Stimulated activated CD4-positive, alpha-beta T cell treated with anti-CD3 and anti-CD28 coated beads, TNF-alpha, amount 100 ng/mL, for 4 hours (primary cell): ENCODE measurements at places on chromosomes 11 and 22.

DNA sequence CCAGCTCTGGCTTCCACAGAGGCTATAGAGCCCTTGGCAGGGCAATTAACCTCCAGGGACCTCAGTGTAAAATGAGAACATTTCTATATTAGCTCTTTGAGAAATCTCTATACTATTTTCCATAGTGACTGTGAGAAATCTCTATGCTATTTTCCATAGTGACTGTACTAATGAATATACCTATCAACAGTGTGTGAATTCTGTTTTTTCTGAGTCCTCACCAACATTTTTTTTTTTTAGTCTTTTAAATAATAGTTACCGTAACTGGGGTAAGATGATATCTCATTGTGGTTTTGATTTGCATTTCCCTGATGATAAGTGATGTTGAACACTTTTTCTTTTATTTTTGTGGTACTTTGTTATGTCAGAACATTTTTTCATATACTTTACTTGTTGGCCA is 7.0 kb upstream of the MTNR1B start:
- no peak for DNase-seq

DNA sequence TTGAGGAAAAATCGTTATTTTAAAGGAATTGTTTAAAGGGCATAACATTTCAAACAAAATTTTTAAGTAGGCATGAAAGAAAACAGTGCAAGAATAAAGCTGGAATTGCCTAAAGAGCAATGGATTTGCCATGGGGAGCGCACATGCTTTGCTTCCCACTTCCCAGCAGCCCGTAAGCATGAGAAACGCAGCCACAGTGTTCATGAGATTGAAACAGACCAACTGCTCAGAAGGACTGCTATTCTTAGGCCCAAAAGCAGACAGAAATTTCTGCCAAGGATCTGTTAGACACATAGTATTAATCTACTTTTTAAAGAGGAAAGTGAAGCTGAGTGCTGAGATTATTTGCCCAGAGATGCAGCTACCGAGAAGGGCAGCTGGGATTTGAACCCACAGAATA is 34.2 kb upstream of the TSKU start:
- no peak for DNase-seq

DNA sequence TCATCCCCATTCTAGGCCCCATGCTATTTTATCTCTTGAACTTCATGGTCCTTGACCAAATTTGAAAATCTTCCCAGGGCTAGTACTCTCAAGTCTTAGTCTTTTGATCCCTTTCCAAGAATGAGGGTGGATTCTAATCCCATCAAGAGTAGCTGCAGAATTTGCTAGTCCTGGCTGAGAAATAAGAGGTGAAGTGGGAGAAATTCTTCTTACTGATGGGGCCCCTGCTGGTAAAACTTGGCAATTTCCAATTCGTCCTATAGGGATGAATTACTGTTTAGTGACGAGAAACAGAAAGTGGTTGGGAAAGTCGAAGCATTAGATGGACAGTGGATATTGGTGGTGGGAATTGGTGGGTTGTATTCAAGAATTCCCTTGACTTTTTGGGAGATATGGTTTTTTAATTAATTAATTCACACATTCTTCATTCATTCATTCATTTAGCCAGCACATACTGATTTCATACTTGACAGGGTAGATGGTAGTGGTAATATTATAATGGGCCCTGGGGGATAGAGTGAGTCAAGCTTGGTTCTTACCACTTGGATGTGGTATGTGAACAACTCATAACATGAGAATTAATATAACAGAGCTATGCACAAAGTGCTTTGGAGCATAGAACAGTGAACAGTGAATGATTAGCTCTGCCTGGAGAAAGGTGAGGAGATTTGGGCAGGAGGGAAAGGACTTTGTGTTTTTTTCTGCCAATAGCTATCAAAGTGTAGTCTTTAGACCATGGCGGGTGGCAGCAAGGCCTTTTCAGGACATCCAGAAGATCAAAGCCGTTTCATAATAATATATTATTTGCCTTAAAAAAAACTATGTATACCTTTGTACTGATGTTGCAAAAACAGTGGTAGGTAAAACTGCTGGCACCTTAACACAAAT is 103.8 kb downstream of the STIM1 start:
- DNase-seq: no peak

DNA sequence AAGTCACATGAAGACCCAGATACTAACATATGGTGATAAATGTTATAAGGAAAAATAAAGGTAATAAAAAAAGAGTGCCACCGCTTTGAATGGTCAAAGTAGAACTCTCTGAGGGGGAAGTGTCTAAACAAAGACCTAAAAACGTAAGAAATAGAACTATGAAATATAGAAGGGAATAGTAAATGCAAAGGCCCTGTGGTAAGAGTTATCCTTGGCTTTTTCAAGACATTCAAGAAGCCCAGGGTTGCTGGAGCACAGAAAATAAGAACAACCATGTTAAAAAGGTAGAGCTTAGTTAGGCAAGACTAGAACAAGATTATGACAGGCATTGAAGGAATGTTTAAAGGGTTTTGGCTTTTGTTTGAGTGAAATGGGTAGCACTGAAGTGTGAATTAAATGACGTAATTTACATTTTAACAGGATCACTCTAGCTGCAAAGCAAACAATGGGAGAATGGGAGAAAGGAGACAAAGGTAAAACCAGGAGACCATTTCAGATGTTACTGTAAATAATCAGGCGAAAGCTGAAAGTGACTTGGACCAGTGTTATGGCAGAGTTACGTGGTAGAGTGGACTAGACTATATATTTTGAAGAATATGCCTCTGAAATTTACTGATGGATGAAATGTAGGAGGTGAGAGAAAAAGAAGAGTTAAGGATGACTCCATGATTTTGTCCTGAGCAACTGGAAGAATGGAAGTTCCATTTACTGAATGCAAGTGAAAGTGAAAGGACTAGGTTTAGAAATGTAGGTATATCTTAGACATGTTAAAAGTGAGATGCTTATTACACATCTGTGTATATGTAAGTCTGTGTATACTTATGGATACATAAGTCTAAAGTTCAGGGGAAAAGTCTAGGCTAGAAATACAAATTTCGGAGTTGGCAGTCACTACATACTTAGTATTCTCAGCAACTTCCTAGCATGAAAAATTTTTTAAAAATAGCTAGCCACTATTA is 28.5 kb downstream of the BTBD10 start:
- DNase-seq: no peak

DNA sequence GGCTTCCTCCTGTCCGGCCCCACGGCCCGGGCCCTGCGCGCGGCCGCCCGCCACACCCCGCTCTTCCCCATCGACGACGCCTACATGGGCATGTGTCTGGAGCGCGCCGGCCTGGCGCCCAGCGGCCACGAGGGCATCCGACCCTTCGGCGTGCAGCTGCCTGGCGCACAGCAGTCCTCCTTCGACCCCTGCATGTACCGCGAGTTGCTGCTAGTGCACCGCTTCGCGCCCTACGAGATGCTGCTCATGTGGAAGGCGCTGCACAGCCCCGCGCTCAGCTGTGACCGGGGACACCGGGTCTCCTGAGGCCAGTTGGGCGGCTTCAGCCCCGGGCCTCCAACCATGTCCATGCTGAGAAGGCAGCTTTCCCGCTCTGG is 6.2 kb downstream of the B3GNT6 start:
- DNase-seq: no peak
